ENCODE measurements at places on chromosomes 3 and 15.

GRCh38 chr3:141235661-141236171, 4.1 kb downstream of the PXYLP1 start:
- no peak for DNase-seq

- no peak for DNase-seq
Observed at GRCh38 chr3:182323126-182323700, 470.1 kb upstream of the ATP11B start.

GRCh38 chr3:14991151-14991742, 43.9 kb downstream of the NR2C2 start:
- no peak for DNase-seq

DNA sequence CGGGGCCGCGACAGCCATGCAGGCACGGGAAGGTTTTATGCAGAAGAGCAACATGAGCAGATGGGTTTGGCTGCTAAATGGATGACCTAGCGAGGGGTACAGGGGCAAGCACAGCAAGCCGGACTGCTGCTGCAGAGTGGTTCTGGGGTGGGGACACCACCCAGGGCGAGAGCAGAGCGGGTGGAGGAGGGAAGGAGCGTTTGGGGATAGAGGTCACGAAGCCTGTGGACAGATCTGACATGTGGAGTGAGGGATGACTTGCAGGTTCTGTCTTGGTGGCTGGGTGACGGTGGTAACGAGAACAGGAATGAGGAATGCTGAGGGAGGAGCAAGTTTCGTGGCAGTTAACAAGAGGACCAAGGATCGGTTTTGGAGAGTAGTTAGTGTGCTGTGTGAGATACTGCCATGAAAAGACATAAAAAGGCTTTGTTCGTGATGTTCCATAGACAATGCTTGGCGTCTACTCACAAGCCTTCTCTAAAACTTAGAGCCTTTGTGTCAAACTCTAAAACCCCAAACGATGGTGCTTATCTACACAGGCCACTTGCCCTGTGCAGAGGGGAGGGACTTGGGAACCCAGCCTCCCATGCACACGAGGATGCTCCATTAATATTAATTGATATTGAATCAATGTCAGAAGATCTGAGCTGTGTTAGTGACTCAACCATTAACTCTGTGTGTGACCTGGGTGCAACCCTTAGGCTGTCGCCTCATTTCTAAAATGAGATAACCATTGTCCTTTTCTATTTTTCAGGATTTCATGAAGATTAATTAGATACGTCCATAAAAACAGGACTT, 132.7 kb upstream of the SLC2A2 start:
- no peak for DNase-seq

DNA sequence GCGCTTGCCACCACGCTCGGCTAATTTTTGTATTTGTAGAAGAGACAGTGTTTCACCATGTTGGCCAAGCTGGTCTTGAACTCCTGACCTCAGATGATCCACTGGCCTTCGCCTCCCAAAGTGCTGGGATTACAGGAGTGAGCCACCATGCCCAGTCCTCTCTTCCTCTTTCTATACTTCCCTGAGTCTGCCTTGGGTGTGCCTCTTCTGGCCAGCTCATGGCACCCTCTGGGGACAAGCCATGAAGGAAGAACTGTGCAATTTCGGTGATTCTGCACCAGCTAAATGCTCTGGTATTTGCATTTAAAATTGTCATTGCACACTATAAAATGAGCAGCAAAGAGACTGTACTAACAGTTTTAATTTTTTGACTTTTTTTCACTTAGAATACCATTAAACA, 66.6 kb downstream of the IL20RB start:
- DNase-seq, result no peak

- DNase-seq, result no peak
Observed at GRCh38 chr3:116331380-116331779, 113.9 kb downstream of the LSAMP start.

DNA sequence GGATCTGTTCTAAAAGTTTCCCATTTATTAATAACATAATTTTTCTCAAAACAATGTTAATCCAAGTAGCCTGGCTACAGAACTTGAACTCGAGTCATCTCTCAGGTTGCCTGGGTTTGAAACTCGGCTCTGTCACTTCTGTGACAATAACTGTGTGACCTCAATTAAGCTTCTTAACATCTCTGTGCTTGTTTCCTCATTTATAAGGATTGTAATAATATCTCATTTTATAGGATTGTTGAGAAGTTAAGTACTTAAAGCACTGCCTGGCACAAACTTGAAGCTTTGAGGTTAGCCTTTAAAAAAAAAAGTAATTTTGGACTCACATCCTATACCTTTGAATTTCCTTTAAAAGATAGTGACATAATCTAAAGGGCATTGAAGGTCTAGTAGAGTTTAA, 3.4 kb downstream of the RAB5A start:
- no peak for DNase-seq

DNA sequence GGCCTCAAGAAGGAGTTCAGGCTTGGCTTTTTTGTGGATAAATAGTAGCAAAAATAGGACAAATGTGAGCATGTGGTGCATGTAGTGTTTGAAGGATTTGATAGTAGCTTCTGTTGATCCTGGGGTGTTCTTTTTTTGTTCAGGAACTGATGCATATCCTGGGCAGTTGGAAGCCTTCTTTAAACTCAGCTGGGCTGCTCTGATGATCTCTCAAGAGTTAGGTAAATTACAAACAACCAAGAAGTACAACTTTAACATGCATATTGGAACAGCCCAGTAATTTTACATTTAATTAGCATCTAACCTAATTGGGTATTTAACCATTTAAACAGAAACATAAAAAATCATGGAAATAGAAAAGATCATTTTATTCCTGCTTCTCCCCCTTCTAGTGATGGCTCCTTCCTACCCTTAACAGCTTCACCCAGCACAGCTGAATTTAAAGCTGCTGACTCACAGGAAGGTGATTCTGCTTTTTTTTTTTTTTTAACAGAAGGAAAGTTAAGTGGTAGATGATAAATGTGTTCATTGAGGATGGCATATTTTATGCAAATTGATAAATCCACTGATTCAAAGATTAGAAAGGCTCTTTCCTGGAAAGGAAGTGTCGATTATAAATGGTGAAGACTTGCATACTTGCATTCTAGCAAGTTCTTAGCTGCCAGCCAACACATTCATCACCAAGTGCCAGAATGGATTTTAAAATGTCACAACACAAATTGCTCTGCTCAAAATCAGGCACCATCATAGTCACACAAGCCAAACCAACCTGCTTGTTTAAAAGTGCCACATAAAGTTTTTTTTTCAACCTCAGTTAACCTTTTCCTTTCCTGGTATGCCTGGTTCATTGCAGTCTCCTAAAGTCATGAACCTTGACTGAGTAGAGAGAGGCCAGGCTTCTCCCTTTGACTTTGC, 20.0 kb downstream of the SLC35G2 start:
- DNase-seq, result no peak

GRCh38 chr3:15708882-15709677, 88.7 kb downstream of the ANKRD28 start:
- peak; percentile 49 for DNase-seq

DNA sequence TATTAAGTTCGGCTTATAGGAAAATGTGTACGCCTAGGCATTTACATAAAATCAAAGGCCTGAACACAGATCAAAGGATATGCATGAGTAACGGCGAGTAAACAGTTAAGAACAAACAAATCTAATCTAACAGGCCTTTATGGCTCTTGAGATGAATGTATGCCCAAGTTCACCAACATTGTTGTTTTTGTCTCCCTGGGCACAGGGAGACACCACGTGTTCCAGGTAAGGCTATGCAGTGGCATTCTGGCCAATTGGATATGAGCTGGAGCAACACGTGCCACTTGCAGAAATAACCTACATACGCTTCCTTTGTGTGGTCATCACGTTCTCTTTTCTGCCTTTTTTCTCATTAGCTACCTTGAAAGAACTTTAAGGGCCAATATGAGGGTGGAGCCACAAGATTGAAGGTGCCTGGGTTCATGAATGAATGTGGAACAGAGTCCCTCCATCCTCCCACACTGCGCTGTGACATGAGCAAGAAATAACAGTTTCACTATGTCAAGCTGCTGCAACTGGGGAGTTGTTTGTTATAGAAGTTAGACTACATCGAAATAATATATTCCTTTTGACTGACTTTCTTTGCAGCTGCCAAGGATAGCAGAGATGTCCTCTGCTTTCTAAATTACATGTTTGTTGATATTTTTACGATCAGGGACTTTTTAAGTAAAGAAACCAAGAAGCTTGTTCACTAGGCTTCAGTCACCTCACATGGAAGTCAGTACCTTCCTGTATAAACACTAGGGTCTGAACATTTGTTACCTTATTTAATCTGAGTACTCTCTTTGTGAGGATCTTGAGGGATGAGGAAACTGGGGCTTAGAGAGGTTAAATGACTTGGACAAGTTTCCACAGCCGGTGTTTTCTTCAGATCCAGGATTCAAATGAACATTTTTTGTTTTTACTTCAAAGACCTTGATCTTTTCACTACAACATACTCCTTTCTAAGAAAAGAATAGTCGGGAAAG, 427.5 kb upstream of the TBL1XR1 start:
- DNase-seq, result no peak

GRCh38 chr3:60269377-60269776, 981.9 kb downstream of the FHIT start:
- no peak for DNase-seq

DNA sequence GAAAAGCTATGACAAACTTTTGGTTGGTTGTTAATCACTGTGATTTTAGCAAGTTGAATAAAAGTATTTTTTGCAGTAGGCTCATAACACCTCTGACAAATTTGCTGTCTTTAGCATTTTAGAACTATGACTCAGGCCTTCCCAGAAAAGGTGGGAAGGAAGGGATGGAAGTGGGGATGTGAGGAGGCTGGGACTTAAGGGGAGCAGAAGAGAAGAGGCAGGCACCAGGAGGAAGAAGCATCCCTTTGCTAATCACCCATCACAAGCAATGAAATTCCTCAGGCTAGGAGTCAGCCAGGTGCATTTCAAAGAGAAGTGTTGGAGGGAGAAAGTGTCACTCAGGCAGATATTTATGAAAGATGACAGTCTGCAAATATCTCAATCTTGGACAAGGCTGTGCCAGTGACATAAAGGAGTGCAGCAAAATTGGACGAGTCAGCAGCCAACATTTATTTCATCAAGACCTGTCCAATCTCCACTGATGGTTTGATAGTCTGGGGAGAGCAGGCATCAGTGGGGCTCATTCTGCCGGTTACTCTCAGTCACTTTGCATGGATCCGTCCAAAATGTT, 337.3 kb upstream of the ARRDC4 start:
- DNase-seq, result no peak

DNA sequence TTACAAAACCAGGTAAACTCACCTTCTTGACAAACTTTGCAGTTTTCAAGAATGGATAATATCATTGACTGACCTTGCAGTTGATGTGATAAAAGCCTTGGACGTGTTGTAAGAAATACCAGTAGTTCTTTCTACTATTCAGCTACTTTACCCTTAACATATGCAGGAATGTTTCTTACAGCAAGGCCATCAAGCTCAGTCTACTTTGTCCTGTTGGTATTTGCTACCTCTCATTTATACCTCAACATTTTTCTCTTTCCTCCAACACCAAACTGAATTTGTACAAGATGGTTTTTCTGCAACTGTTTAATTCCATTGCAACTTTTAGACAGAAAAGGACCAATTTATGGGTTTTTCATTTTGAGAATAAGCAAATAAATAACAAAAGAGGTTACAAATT, 147.4 kb upstream of the BCHE start:
- DNase-seq, result no peak

- DNase-seq, result no peak
Observed at GRCh38 chr15:32641517-32642059, at the start of gene SCG5. Gene SCG5 (plus strand): TSS chr15:32641710. CDS start chr15:32643593, 1,883 bp downstream.

- DNase-seq, result no peak
Observed at GRCh38 chr3:173920386-173920785, 522.8 kb downstream of the NLGN1 start.

DNA sequence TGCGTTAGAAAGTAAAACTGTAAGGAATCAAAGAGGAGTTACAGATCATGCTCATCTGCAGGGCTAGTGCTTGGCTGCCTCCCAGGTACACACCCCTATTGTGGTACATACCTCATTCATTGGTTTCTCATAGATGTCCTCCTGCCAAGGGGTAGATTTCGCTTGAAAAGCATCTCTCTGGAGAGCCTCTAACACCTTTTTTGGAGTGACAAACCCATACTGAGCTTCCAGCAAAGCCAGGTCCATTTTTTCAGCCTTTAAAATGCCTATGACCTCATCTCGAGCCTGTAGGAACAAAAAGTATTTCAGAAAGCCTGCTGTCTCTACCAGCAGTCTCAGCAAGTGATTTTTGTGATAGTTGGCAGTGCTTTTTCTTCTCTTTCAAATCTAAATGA, 112.1 kb downstream of the CMSS1 start:
- DNase-seq, result no peak

DNA sequence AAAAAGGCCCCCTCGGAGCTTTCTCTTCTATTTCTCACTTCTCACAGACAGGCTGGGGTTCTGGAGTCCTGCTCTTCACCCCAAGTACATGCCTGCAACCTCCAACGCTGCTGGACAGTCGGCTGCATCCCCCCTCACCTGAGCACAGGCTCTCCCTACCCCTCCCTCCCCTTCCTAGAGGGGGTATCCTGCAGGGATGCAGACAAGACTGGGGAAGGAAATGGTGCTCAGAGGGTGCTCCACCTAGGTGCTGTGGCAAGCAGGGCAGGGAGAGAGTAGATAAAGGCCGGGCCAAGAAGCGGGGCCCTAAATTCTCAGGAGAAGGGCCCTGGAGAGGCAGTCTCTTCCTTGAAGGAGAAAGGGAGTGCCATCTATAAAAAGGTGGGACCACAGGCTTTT, 7.0 kb upstream of the STRA6 start:
- DNase-seq, result no peak

GRCh38 chr3:38581774-38582173, 67.7 kb downstream of the SCN5A start:
- no peak for DNase-seq

DNA sequence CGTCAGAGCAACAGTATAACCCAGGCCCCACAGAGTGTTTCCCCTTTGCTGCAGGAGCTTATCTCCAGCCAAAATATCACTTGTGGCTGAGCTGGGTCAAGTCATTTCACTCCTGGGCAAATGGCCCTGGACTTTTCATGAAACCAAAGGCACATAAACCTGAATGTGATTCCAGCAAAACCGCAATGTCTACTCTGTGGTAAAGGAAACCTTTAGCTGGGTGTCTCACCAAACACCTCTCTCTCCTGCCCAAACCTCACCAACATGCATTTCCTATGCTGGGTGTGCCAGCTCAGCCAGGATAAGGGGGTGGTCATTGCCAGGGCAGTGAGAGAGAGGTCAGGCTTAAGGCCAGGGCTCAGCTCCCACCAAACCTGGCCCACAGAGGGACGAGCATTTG, 67.4 kb downstream of the GTPBP8 start:
- DNase-seq, result no peak

GRCh38 chr3:108011616-108012015, 79.2 kb downstream of the CD47 start:
- DNase-seq, result no peak

- peak; percentile 83 for DNase-seq
Observed at GRCh38 chr3:43180027-43180426, 74.1 kb upstream of the POMGNT2 start.

DNA sequence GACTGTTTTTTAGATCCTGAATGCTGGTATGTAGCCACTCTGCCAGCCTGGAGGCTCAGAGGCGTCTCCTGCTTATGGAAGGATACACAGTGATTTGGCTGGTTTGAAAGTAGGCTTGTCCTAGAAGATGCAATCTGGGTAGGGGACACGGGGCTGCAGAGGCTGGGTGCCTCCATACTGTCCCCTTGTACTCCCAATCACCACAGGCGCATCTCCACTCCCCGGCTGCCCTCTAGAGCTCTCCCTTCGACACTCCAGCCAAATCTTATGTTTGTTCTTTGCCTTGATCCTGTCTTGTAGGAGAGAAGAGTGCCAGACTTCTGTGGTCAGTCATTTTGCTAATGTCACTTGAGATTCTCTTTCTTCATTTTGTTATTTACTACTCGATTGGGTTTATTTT, 168.8 kb upstream of the THRB start:
- DNase-seq, result no peak
